ENCODE measurements at places on chromosomes 2 and 18. TPM values are rescaled to one million over a fixed set of nuclear protein-coding genes. Genes with fewer than 3 reads are reported as not detected.
A peak's percentile ranks its signal among the peaks of the same experiment; 100 is the strongest.

SERPINB10 gene
- 1.7 TPM for total RNA-seq

CD226 gene
- total RNA-seq: 0.39 TPM

MCEE gene
- 6.2 TPM for total RNA-seq

SLC5A7 gene
- not detected for total RNA-seq

MTERF4 gene
- total RNA-seq: 30.0 TPM

- DNase-seq: no peak
These were observed 277.2 kb downstream of the SUCLG1 start for GRCh38 chr2:84181927-84182326.

DNA sequence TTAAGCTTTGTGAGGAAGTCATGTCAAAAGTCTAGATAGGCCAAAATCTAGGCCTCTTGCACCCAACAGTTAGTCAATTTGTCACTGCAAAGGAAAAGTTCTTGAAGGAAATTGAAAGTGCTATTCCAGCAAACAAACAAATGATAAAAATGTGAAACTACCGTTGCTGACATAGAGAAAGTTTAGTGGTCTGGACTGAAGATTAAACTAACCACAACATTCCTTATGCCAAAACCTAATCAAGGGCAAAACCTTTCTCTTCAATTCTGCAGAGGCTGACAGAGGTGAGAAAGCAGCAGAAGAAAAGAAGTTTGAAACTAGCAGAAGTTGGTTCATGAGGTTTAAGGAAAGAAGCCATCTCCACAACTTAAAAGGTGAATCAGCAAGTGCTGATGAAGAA lies 44.0 kb upstream of the LRRTM4 start:
- no peak for DNase-seq

DNA sequence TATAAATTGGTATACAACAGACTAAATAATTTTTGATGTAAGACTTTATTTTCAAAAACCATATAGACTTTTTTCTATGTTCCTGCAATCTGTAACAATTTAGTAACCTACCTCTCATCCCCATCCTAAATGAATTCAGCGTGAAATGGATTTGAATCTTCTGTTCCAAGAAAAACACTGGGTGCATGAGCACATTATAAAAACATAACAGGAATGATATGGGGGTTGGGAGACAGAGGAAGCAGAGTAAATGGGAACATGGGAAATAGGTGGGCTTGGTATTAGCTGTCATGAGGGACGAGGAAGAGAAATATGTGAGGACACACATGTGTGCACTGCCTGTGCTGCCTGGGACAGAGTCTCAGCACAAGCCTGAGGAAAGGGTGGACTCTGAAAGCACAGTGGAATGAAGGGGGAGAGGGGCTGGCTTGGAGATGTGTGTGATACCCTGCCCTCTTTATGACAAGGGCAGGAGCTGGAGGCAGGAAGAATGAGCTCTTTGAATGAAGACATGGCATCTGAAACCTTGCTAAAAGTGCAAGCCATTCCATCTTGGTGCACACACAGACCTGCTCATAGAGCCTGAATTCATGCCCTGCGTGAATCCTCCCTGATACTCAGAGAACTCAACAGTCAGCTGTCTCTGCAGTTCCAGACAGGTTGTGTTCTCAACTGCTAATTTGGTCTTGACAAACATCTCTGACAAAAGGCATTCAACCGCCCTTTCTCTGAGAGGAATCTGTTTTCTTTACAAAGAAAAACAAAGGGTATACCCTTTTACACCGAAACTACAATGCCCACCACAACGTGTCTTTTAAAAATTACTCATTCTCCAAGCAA lies 66.6 kb downstream of the EPB41L3 start:
- DNase-seq: no peak

DNA sequence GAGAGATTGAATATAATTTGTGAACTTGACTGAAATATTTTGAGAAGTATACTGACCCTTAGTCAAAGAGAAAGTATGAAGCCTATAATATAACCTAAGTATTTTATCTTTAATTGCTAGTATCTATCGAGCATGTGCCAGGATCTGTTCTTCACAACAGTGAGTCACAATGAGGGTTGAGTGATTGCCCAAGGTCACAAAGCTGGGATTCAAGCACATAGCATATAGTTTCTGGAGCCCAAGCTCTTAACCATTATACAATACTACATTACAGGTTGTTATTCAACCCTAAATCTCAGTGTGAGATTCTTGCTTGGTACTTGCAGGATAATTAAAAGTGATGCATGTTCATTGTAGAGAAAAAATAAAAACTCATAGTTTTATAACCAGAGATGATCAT lies 97.2 kb downstream of the RAB3GAP1 start:
- no peak for DNase-seq

- no peak for DNase-seq
These were observed 83.1 kb upstream of the ACVR1 start for GRCh38 chr2:157959249-157959648.

GRCh38 chr2:231246171-231246842 lies 47.9 kb downstream of the ARMC9 start:
- no peak for DNase-seq

- DNase-seq: peak; percentile 38
These were observed 47.2 kb downstream of the USP34 start for GRCh38 chr2:61423714-61424113.

DNA sequence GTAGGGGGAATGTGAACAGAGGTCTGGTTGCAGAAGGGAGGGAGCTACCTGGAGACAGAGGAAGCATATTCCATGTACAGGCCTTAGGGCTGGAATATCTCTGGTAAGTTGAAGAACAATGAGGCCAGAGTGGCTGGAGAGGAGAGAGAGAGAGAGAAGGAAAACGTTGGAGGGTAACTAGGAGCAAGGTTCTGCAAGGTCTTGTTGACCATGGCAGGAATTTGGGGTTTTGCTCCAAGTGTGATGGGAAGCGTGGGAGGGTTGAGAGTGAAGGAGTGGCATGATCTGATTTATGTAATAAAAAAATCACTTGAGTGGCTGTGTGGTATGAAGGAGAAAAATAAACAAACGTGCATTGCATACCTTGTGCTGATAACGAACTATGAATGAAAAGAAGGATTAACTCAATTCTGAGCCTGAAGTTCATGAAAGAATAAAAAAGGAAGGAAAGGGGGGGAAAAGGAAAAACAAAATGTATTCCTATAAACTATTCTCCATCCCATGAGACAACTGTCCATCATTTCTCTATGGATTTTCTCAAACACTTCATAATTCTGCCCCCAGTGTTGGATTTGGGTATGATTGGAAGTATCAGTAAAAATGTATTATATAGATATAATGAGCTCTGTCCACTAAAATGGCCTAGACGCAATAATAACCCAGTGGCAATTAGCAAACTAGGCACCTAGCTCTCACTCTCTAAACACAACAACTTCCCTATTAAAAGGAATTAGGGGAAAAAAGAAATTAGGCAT lies 59.7 kb upstream of the PMAIP1 start:
- DNase-seq: no peak

DNA sequence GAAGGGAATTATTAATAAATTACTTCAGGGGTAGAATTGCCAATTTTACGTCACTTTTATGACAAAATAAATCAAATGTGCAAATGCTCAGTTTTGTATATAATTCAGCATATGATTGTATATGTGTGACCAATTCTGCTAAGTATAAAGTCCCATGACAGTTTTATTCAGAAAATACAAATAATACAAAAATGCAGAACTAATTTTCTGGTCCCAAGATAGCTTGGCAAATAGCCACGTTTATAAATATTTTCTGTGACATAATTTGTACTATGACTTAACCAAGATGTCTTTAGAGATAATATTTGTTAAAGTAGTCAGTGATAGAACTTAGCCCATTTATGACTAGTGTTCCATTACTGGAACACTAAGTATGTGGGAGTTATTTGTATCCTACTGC lies 24.2 kb upstream of the CAB39 start:
- no peak for DNase-seq

DNA sequence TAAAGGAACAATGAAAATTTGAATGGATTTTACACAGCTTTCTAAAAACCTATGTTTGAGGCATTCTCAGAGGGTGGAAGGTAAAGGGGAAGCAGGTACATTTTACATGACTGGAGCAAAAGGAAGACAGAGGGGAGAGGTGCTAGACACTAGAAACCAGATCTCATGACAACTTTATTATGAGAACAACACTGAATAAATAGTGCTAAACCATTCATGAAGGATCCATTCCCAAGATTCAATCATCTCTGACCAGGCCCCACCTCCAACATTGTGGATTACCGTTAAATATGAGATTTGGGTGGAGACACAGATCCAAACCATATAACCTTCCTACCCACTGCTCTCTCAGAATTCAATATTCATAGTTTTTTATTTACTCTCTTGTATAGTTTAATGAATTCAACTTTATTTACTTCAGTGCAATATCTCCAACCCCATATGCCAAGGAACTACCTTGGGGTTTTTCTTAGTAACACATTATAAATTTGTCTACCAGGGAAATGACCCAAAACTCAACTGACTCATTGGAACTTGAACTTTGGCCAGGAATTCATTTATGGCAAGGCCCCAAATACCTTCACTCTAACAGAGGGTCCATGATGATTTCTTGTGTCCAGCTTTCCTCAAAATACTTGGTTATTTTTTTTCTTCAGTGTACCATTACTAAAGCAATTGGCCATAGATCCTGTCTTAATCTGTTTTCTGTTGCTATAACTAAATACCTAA lies 317.8 kb downstream of the GULP1 start:
- DNase-seq: no peak

- DNase-seq: no peak
These were observed 33.7 kb upstream of the CCBE1 start for GRCh38 chr18:59730896-59731295.

DNA sequence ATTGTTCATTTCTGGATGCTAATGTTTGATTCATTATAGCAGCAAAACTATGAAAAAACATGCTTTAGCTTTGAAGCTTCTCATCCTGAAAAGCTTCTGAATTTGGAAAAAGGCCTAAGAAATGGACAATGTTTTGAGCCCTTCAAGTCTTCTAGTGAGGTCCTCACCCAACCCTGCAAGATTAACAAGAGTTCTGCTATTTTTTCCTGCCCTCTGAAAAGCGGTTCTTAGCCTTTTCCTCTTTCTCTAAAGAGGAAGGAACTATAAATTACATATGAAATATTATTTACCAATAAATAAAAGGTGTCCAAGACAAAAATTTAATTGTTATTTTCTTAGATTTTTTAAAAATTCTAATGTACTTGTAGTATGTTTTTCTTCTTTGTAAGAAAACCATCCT lies 19.9 kb upstream of the CDH19 start:
- no peak for DNase-seq

DNA sequence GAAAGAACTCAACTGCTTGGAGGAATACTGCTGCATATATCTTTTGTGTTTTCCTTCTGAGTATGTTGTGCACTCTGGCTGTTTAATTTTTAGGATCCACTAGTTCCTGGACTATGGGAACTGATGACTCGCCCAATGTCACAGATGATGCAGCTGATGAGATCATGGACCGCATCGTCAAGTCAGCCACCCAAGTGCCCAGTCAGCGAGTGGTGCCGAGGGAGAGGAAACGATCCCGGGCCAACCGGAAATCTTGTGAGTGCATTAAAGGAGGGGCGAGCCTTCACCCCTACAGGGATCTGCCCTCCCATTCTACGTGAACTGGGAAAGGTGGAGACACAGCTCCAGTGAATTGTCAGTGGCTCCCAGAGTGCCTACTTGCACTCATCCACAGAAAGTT lies 59.6 kb downstream of the TPGS2 start:
- no peak for DNase-seq

DNA sequence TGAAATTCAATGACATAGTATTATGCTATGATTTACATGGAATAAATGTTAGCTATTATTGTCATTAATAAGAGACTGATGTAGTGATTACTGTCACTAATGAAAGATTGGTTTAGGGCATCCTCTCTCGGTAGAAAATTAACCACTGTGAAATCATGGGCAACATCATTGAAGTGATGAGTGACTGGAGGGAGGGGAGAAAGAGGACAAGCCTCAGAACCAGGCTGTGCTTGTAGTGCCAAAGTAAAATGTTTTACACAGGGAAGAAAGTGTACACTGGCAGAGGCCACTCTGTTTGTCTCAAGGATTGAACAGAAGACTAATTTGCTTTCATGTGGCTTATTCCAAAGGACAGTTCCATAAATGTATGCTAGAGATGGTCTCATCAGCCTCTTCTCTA lies 456.2 kb upstream of the TCF4 start:
- no peak for DNase-seq

DNA sequence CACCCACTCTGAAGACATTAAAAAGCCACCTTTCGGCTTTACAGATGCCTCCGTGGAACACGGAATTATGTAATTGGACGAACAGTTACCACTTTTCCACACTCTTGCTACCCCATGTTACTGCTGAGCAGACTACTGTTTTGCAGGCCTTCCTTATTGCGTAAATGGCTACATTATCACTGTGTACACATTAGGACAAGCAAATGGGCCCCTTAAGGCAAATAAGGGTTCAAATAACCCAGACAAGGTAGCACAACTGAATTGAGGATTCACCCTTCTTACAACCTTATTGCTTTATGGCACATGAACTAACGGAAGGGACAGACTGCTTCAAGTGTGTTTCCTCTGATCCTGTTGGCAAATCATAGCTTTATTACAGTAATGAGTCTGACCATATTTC lies 832.2 kb upstream of the FANCL start:
- no peak for DNase-seq

DNA sequence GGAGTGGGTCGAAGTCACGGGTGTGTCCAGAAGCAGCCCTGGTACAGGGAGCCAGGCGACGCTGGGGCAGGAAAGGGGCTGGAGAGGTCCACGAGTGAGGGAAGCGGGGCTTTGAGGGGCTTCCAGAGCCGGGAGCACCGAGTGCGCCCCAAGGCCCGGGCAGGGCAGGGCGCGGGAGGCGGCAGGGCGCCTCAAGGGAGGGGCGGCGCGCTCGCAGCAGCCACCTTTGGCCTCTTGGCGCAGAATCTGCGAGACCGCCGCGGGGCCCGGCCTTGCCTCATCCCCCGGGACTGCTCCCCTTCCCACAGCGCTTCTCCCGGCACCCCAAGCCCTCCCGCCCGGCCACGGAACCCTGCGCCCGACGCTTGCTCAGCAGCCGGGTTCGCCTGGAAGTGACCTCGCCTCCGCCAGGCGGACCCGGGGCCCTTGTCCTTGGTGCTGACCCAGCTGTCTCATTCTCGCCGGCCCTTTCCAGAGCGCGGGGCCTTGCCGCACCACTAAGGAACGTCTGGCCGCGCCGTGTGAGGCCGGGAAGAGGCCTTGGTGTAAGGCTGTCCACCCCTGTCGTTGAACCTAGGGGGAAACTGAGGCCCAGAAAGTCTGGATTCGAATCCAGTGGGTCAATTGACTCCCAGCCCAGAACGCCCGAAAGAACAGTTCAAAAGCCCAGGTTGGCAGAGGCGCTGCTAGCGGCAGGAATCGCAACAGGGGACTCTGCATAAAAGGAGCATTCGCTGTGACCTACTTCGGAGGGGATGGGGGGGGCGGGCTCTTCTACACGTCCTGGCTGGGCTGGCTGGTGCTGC lies 584 bp upstream of the DNER start:
- peak; percentile 63 for DNase-seq
